ENCODE measurements at places on chromosomes 5 and 9.

- DNase-seq, result no peak
These were observed 1336.1 kb upstream of the CDH9 start for GRCh38 chr5:28374492-28374967.

GRCh38 chr9:71752352-71752751 lies 16.0 kb downstream of the CEMIP2 start:
- DNase-seq, result no peak

- DNase-seq, result no peak
These were observed 40.0 kb downstream of the NACC2 start for GRCh38 chr9:136054798-136055714.

- DNase-seq, result no peak
These were observed 7.5 kb upstream of the CNOT6 start for GRCh38 chr5:180486636-180487149.

- no peak for DNase-seq
These were observed 86.6 kb downstream of the SLC38A9 start for GRCh38 chr5:55625589-55625909.

- DNase-seq, result no peak
These were observed 152.4 kb downstream of the RAPGEF6 start for GRCh38 chr5:131482617-131483016.

DNA sequence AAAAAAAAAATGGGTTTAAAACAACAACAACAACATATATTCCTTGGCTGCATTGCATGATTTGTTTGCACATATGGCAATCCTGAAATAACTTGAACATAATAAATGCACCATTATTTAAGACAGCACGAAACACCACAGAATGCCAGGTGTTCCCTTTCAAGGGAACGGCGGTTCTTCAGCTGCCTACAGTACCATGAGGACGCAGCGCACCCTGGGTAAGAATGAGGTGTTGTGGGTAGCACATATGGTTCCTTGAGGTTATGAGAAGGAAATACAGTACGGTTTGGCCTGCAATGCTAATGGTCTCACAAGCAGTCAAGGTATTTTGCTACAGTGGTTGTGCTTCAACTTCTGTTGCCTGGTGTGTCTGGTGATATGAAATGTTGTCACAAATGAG lies 174.8 kb downstream of the SLC12A2 start:
- DNase-seq, result no peak

DNA sequence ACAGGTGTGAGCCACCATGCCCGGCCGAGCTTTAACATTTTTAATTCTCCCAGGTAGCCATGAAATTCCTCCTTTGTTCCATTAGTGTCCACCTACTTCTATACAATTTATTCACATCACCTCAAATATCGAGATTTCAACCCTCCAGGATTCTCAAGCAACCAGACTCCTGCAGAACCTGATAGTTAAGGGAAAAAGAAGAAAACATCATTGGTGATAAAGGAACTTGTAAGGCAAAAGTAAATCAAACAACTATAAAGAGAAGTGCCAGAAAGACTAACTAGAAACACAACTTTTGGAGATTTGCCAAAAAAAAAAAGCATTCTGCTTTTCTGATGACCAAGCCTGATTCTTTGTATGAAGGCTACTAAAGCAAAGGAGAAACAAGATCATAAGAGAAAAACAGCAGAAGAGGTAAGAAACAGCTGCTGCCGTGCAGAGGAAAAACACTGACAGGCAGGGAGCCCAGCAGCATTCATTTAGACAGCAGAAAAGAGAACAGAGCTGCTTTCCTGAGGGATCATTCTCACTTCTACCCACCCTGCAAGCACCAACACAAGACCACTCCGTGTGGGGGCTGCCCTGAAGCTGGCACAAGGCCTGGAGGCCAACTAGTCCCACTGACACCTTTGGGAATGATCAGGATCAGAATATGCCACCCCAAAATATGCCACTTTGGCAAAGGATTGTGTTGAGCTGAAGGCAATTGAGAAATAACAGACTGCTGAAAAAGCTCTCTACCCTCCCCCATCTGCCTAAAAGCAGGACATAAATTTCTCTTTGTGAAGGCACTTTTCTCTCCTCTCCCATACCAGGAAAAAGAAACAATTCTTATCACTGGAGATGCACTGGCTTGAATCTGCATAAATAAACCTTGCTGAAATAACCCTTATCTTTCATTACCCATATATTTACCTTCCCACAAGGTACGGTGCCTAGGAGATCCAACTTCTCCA lies 75.1 kb downstream of the ALDH7A1 start:
- DNase-seq, result no peak

GRCh38 chr9:19030899-19031298 lies 2.1 kb downstream of the SAXO1 start:
- DNase-seq, result no peak

- DNase-seq, result no peak
These were observed 60.7 kb downstream of the NDST1 start for GRCh38 chr5:150568663-150569062.

DNA sequence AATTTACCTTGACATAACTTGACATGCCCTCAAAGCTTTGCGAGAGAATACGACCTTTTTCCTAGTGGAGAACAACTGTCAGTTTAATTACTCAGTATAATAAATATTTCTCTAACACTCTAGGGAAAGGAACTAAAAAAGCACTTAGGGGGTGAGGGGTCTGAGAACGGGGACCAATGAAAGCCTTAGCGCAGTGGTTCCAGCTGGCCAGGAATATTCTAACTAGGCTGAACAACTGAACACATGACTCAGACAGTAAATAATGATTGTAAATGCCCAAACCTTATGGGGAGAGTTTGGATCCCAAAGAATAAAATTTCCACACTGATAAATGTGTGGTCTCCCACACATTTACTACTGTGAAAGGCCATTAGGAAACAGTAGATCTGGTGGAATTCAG lies 14.9 kb downstream of the MYO10 start:
- no peak for DNase-seq

- DNase-seq, result no peak
These were observed 85.9 kb downstream of the OSMR start for GRCh38 chr5:38931731-38932130.

- no peak for DNase-seq
These were observed 20.3 kb upstream of the ANKHD1 start for GRCh38 chr5:140381351-140381750.

GRCh38 chr9:99104459-99105151 lies at the start of gene TGFBR1:
Gene TGFBR1, plus strand, starts transcription at chr9:99105113. Its CDS starts 93 bp downstream, at chr9:99105206.
- DNase-seq, result peak; percentile 83

- DNase-seq, result no peak
These were observed 32.4 kb upstream of the PUM3 start for GRCh38 chr9:2876320-2876719.

DNA sequence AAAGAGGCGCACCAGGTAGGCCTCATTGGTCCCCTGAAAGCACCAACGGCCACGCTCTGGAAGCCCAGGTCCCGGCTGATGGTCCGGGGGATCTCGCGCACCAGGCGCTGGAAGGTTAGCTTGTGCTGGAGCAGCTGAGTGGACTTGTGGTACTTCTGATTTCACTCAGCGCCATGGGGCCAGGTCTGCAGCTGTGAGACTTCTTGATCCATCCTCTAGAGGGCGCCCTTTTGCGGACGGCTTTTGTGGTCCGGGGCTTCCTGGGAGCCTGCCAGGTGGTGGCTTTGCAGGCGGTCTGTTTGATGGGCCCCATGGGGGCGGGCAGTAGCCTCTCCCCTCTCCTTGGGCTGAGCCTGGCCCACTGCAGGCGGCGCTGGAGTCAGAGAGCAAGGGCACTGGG lies 10.4 kb downstream of the TAF11L12 start:
- no peak for DNase-seq

GRCh38 chr5:180090098-180090768 lies 18.7 kb upstream of the RNF130 start:
- DNase-seq, result peak; percentile 69

- no peak for DNase-seq
These were observed 1.4 kb upstream of the SPAAR start for GRCh38 chr9:35907711-35908503.

DNA sequence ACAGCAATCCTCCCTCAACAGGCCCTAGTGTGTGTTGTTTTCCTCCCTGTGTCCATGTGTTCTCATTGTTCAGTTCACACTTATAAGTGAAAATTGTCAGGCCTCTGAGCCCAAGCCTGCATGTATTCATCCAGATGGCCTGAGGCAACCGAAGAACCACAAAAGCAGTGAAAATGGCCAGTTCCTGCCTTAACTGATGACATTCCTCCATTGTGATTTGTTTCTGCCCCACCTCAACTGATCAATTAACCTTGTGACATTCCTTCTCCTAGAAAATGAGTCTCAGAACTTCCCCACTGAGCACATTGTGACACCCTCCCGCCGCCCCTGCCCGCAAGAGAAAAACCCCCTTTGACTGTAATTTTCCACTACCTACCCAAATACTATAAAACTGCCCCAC lies 17.4 kb upstream of the TRPC7 start:
- no peak for DNase-seq

- no peak for DNase-seq
These were observed 62.4 kb upstream of the TAS2R1 start for GRCh38 chr5:9692576-9692975.

DNA sequence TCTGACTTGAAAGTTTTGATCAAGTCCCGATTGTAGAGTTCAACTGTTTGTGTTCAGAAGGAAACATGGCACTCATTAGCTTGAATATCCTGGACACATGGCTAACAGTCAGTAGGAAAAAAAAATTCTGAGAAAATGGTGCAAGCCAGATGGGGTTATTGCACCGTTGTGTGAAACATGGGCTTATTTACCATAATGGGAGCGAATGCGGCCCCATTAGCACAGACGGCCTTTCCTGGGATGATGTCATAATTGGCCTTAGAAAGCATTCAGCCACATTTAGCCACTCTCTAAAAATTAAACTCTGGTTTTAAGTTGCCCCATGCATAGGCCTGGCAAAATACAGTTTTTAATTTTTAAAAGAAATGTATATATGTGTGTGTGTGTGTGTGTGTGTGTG lies 112.1 kb downstream of the IRX2 start:
- no peak for DNase-seq

GRCh38 chr9:114031948-114032840 lies 45.9 kb downstream of the AMBP start:
- no peak for DNase-seq

DNA sequence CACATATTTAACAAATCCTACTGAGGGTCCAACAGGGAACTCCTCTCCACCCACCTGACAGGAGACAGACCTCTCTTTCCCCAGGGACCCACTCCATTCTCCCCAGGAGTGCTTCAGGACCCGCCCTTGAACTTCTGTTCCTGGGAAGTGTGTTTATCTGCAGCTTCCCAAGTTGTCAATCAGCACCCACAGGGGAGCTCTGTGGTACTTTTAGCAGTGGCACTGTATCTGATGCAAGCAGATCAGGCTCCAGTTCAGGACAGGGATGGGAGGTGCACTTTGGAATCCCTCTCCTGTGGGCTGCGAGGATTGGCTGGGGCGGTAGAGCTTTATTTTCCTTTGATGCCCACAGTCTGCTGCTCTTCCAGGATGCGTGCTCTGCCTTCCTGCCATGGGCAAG lies 8.7 kb downstream of the GALNT10 start:
- DNase-seq, result no peak

GRCh38 chr5:180824630-180825476 lies 22.2 kb upstream of the MGAT1 start:
- DNase-seq, result no peak

DNA sequence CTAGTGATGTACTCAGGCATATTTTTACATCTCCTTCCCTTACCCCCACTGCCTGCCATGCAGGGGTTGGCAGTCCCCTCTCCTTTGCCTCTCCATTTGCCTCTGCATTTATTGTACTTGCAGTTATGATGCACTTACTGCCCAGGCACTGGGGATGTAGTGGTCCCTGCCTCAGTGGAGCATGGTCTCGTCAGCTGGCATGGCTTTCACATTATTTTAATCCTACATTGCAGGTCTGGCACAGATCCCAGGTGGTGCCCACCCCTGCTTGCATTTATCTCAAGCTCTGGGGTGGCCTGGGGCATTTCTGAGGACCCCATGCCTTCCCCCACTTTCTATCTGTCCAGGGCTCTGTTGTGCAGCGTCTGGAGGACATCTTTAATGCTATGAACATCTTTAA lies 23.2 kb upstream of the PITX1 start:
- DNase-seq, result no peak

DNA sequence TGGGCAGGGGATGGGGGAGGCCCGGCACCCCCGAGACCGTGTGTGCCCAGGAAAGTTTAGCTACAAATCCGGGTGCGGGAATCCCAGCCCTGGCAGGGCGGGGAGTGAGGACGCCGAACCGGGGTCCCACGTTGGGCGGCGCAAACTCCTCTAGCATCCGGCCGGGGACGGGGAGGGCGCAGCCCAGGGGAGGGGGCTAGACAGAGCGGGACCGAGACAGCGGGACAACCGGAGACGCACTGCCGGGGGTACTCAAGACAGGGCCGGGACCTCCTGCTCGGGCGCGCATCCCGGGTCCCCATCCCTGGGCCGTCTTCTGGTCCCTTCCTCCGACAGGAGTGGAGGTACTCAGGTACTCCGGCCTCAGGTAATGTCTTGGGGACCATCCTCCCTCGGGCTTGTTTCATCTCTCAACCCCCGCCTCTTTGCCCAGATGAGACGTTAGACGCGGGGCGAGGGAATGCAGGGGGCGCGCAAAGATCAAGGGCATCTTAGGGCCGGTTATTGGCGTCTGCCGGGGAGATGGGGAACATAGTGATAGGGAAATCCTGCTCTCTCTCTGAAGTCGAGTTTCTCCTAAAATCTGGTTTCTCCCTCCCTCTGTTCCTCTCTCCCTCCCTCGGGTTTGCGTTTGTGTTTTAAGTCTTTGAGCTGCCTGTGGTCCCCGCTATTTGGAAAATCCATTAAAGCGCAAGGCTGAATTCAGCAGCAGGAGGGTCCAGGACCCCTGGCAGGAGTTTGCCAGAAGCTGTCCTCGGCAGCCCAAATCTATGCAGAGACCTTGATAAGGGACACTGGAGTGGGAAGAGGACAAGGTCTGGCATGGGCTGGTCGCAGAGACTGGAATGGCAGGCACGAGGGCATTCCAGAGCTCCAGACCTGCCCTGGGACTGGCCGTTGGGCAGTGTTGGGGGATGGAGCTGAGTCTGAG lies 815 bp downstream of the PDZD2 start:
- DNase-seq, result no peak

- no peak for DNase-seq
These were observed 26.7 kb upstream of the PSD2 start for GRCh38 chr5:139768807-139769465.

GRCh38 chr5:176687881-176688280 lies 40.6 kb downstream of the TSPAN17 start:
- no peak for DNase-seq

All from stimulated activated CD4-positive, alpha-beta T cell treated with anti-CD3 and anti-CD28 coated beads, Interleukin-1b, Interleukin-23, amount 100 ng/mL, for 4 hours (primary cell).